ENCODE measurements at places on chromosomes 5 and 9. TPM values are rescaled to one million over a fixed set of nuclear protein-coding genes. Genes with fewer than 3 reads are reported as not detected.

Gene PRDM9
- total RNA-seq = not detected

DNA sequence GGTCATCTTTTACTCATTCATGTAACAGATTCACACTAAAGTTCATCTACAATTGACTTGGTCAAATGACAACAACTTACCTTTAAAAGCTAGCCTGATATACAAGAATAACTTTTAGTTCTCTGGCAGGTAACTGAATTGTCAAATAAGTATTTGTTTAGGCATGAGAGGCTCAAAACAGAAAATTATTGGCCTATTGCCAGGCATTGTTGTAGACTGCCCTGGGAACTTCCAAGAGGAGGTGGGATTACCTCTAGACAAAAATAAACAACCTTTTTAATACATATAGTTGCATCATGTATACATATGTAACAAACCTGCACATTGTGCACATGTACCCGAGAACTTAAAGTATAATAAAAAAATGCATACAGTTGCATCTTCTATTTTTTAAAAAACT lies 18.2 kb upstream of the SLCO4C1 start:
- H3K36me3 ChIP-seq = no peaks in the 10 kb centered on the region
- peaks cover 1% of the 10 kb centered on the region for H3K27me3 ChIP-seq
- DNase-seq = no peak
- H3K27ac ChIP-seq = no peak overlapping the region
- H3K4me3 ChIP-seq = no peak overlapping the region

GRCh38 chr5:149931992-149932436 lies 12.6 kb downstream of the PDE6A start:
- H3K36me3 ChIP-seq = no peaks in the 10 kb centered on the region
- H3K4me1 ChIP-seq = peaks cover 3% of the 10 kb centered on the region
- H3K27ac ChIP-seq = no peak overlapping the region
- H3K27me3 ChIP-seq = peaks cover 26% of the 10 kb centered on the region

DNA sequence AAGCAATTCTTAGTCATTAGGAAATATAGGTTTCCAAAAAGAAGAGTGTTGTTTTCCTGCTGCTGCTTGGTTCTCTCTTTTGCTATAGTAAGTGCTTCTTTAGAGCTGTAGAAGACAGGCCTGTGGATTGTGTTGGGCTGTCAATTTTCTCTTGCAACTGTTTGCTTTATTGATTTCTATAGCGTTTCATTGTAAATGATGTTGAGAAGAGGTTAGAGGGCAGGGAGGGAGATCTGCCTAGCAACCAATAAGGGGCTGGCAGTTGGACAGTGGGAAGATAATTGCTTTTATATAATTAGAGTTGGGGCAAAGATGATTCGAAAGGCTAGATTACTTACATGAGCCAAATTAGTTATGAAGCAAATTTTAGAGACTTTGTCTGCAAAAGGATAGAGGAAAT lies 11.1 kb downstream of the UNC13B start:
- peaks cover 2% of the 10 kb centered on the region for H3K27me3 ChIP-seq
- no peak for DNase-seq
- H3K36me3 ChIP-seq = no peaks in the 10 kb centered on the region
- no peaks in the 10 kb centered on the region for H3K4me1 ChIP-seq
- H3K4me3 ChIP-seq = no peak overlapping the region

DNA sequence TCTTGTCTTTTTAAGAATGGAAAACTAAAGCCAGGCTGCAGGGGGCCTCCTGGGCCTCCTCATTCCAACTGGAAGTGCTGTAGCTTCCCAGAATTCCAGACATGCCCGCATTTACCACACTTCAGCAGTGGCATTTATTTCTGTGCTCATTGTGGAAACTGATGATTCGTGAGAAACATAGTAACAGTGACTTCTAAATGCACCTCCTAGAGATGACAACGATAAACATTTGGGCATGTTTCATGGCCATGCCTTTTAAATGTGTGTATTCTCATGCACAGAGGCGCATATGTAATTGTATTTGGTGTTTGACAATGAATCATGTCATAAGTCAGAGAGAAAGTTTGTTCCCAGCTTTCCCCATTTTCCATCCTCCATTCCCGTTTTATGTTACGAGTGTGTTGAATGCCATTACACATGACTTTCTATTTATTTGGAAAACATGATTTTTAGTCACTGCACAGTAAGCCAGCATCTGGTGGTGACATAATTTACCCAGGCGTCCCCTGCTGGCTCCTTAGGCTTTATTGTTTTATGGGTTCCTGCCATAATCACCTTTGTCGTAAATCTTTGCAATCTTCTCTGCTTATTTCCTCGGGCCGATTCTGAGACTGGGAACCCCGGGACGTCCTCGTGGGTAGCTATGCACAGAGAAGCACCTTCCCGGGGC lies 68.8 kb upstream of the FCN2 start:
- no peak for DNase-seq
- no peaks in the 10 kb centered on the region for H3K36me3 ChIP-seq
- no peaks in the 10 kb centered on the region for H3K4me1 ChIP-seq

DNA sequence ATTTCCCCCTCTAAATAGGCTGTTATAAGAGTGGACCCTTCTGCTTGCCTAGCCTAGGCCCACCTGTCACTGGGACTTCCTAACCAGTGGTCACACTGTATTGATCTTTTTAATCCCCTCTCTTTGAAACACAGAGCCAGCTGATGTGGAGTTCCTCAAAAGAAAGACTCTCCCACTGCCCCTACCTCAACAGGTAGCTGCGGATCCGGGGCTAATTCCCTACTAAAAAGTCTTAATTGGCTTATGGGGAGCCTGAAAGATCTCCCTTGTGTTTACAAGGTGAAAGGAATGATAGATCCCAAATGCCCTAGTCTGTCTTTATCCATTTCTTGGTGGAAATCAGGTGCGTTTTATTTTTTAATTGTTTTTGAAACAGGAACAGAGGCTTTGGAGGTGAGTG lies 2.0 kb downstream of the NEUROG1 start:
- no peak overlapping the region for H3K27ac ChIP-seq
- H3K4me3 ChIP-seq = no peak overlapping the region
- peaks cover 75% of the 10 kb centered on the region for H3K27me3 ChIP-seq
- peaks cover 4% of the 10 kb centered on the region for H3K4me1 ChIP-seq

Measured in activated T-helper 2 cell treated with anti-CD3 and anti-CD28 coated beads, Interferon-gamma antibody, Interleukin-2, Interleukin-4, amounts not matched to agents 10 μg/mL and 5 μg/mL and 100 μg/mL, durations not matched to agents 14 hours and 24 hours and 36 hours (primary cell).